AG09309 (cell line): ENCODE measurements at places on chromosomes 7 and 10.

- no peak for DNase-seq
These were observed 20.9 kb downstream of the CD36 start for GRCh38 chr7:80659120-80660055.

DNA sequence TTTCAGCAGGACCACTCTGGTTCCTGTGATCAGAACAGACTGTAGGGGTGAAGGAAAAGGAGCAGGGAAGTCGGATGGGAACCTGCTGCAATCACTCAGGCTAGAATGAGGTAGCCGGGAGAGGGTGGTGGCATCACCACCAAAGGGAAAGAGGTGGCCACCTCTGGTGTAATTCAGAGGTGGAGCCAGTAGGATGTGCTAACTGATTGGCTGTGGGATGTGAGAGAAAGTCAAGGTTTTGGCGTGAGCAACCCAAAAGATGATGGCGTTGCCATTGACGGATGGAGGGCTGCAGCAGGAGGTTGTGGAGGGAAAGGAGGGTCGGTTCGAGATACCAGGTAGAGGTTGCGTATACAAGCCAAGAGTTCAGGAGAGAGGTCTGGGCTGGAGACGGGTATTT lies 7.4 kb upstream of the VSIR start:
- DNase-seq = no peak

DNA sequence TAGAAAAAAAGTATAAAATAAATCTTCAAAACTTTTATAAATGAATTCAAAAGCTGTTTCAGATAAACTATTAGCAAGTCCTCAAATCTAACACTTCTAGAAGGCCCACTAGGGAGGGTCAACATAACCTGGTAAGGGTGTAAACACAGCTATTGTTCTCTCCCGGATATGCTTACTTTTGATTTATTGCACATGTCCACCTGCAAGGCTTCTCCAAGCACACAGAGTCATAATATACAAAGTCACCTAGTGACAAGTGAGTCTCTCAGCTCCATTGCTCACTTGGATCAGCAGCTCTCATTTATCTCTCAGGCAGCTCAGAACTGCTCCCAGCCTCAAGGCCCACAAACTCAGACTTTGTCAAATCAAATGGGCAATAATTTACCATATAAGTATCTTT lies 44.0 kb upstream of the COL1A2 start:
- no peak for DNase-seq

- DNase-seq = no peak
These were observed 34.0 kb downstream of the IMMP2L start for GRCh38 chr7:111528331-111528730.

DNA sequence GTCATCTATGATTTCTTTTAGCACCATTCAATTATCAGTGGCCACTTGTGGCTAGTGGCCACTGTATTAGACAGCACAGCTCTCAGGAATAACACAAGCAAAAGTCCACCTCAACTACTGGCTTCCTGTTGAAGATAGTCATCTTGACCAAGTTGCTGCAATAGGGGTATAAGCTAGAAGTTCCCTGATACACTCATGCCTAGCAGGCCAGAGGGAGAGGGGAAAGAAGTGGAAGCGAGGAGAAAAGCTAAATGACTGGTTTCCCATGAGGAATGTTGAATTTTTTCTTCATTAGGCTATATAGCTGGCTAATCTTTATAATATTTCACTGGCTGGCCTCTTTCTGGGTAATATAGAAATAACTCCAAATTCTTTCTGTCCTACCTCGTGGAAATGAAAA lies 327.5 kb upstream of the MEOX2 start:
- DNase-seq = no peak

GRCh38 chr7:111092406-111093236 lies 1.7 kb downstream of the LRRN3 start:
- DNase-seq = no peak

DNA sequence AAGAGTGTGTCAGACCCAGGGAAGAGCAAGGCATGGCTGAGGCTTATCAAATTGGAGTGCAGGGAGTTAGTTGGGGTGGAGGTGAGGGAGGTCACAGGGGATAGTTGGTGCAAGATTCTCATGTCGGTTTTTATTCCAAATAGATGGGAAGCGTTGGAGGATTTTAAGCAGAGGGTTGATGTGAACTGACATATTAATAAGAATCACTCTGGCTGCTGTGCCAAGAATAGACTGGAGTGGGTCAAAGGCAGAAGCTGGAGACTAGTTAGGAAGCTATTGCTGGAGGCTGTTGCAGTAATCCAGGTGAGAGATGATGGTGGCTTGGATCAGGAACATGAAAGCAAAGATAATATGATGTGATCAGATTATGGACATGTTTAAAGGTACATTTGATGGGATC lies 36.5 kb downstream of the LRRC18 start:
- no peak for DNase-seq

DNA sequence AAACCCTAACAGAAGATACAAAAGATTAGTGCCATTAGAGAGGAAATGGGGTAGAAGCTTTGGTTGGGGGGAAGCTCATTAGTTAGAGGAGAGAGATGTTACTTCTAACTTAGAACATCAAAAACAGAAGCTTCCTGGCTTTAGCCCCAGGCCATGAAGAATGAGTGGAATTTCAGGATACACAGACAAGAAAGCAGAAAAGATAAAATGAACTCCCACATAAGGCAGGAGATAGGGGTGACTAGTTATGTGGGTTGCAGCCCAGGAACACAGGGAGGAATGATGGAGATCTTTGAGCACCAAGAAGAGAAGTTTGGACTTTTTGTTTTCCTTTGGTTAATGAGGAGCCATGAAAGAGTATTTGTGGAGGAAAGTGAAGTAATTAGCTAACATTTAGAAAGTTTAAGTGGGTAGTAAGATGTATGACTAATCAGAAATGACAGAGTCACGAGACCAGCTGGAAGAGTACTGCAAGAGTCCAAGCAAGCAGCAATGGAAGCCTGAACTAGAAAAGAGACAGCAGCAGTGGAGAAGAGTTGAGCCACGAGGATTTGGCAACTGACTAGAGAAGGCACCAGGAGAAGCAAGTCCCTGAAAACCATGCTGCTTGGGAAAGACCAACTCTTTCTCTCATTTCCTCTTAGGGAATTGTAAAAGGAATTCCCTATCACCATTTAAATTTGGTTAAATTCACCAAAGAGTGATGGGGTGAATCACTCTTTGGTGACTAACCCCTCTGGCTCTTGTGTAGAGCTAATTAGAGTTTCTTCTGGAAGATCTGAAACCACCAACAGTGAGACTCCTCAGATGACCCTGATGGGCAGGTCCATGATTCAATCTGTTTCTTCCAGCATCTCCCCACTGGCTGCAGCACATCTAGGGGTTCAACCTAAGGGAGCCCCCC lies 131.9 kb downstream of the KCNMA1 start:
- peak; percentile 88 for DNase-seq
